Testis (tissue), 5 donors: ENCODE measurements at places on chromosomes 7 and 10. TPM values are rescaled to one million over a fixed set of nuclear protein-coding genes. Genes with fewer than 3 reads are reported as not detected.
A peak's percentile ranks its signal among the peaks of the same experiment; 100 is the strongest.

- no peak overlapping the region for H3K27ac ChIP-seq
- no peaks in the 10 kb centered on the region for H3K36me3 ChIP-seq
- H3K27me3 ChIP-seq, result no peaks in the 10 kb centered on the region
- no peak for DNase-seq
Observed at GRCh38 chr10:132841615-132841975, 55.6 kb upstream of the NKX6-2 start.

- H3K4me3 ChIP-seq, result no peak overlapping the region
- no peak for DNase-seq
- no peaks in the 10 kb centered on the region for H3K4me1 ChIP-seq
- H3K27ac ChIP-seq, result no peak overlapping the region
- H3K27me3 ChIP-seq, result no peaks in the 10 kb centered on the region
- no peaks in the 10 kb centered on the region for H3K36me3 ChIP-seq
Observed at GRCh38 chr10:1578392-1579140, 158.8 kb downstream of the ADARB2 start.

Gene OR2A5
- total RNA-seq, result 0.31 TPM

- no peaks in the 10 kb centered on the region for H3K36me3 ChIP-seq
- no peak overlapping the region for H3K4me3 ChIP-seq
- no peak for DNase-seq
- H3K27ac ChIP-seq, result no peak overlapping the region
- peaks cover 7% of the 10 kb centered on the region for H3K4me1 ChIP-seq
Observed at GRCh38 chr10:74071157-74071556, 73.2 kb downstream of the VCL start.

DNA sequence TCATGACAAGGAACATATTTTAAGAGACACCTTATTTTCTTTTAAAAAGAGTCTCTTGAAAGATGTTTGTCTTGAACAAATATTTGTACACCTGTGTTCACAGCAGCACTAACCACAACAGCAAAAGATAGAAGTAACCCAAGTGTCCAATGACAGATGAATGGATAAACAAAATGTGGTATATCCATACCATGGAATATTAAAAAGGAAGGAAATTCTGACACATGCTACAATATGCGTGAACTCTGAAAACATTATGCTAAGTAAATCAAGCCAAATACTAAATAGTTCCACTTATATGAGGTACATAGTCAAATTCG is 17.8 kb downstream of the SGMS1 start:
- H3K4me3 ChIP-seq, result no peak overlapping the region
- H3K27ac ChIP-seq, result no peak overlapping the region
- H3K4me1 ChIP-seq, result peaks cover 32% of the 10 kb centered on the region
- H3K36me3 ChIP-seq, result no peaks in the 10 kb centered on the region

DNA sequence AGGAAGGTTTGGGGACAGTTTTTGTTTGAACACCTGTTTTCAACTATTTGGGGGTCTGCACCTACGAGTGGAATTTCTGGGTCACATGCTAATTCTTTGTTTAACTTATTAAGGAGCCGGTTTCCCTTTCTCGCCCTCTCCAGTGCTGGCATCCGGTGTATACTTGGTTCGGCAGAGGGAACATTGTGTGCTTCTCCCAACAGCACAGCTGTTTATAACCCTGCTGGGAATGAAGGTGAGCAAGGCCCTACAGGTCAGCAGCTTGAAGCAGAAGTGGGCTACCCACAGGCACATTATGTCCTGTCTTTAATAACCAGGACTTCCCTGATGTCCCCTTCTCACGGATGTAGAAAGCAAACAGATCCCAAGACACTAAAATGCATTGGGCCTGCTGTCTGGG is 87.5 kb upstream of the PDCD4 start:
- H3K4me1 ChIP-seq, result peaks cover 26% of the 10 kb centered on the region
- no peaks in the 10 kb centered on the region for H3K27me3 ChIP-seq
- no peak overlapping the region for H3K4me3 ChIP-seq

Gene MKX
- total RNA-seq, result 1.7 TPM

Gene LRRN3
- 59.6 TPM for total RNA-seq

DNA sequence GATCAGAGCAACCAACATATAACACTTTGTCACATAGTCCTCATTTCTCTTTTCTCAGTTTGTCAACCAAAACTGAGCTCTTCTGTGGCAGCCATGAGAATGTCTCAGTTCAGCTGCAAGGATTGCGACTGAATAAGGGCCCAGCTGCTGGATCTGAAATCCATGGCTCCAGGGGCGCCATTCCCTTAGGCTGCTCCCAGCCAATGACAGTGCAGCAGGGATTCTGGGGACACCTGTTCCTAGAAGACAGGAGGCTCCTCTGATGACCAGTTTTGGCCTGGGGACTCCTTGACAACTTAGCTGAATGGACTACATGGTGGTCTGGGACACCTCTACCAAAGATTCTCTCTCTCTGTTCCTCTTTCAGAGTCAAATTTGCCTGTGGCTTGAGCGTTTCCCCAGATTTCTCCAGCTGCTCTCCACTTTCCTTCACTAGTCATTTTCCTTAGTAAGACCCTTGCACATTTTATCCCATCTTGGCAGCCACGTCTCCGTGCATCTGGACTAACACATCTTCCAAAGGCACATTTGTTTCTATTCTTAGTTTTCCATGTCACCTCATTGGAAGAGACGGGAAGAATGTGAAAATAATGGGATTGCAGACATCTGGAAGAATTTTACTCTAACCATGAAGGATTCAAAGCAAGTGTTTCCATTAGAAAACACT is 28.1 kb upstream of the KIF5B start:
- H3K36me3 ChIP-seq, result no peaks in the 10 kb centered on the region
- H3K27ac ChIP-seq, result no peak overlapping the region
- no peak overlapping the region for H3K4me3 ChIP-seq
- H3K27me3 ChIP-seq, result no peaks in the 10 kb centered on the region
- DNase-seq, result no peak

Gene COL13A1
- 0.94 TPM for total RNA-seq

GRCh38 chr7:151744656-151745638 is 132.0 kb downstream of the PRKAG2 start:
- H3K27ac ChIP-seq, result no peak overlapping the region
- H3K4me1 ChIP-seq, result peaks cover 7% of the 10 kb centered on the region
- no peak for DNase-seq
- no peaks in the 10 kb centered on the region for H3K36me3 ChIP-seq
- no peak overlapping the region for H3K4me3 ChIP-seq

DNA sequence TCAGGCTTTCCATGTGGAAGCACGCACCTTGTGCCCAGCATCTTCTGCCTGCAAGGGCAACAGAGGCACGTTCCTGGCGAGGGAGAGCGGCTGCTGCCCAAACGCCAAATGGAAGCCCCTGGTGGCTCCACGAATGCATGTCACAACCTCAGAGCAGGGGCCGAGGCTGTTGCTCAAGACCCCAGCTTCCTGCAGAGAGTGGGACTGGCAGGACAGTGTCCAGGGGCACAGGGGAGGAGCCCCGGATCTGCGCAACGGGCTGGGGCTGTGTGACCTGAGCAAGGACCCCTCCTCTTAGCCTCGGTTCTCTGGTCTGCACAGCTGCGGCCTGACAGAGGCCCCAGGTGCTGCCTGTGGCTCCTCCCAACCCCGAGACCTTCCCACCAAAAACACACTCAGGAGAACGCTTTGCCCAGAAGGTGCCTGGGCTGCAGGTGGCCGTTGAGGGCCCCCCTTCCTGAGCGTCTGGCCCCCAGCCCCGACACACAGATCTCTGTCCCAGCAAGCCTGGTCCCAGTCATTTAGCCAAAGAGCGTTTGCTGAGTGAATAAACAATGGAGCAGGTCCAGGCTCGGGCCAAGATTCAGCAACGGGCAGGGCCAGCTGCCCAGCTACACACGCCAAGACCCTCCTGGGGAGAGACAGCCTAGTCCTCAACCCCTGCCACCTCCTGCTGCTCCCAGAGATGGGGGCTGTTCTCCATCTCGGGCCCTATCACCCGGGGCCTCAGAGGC is 1.2 kb downstream of the MICALL2 start:
- no peak overlapping the region for H3K4me3 ChIP-seq
- no peaks in the 10 kb centered on the region for H3K36me3 ChIP-seq
- H3K27ac ChIP-seq, result no peak overlapping the region
- no peak for DNase-seq

Gene C10orf67
- 3.0 TPM for total RNA-seq

DNA sequence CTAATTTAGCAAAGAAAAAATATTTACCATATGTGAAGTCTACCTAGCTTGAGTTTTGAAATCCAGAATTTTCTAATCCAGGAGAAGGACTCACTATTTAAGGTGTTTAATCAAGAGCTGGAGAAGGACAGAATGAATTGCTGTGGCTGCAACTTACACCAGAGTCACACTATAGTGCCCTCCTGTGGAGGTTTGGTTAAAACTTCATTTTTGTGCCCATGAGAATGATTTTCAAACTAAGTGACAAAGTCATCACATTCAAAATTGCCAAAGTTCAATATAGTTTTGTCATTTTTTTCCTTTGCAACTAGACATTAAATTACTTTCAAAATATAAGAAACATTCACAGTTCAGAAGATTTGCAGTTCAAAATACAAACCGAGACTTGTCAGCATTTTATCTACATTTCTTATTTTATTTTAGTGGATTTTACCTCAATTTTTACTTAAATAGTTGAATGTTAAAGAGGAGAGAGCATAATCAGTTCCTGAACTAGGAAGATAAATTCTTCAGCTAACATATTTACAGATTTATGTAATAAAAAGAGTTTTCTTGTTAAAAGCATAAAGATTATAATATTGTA is 70.7 kb downstream of the CABCOCO1 start:
- DNase-seq, result peak; percentile 49
- no peaks in the 10 kb centered on the region for H3K27me3 ChIP-seq
- no peak overlapping the region for H3K27ac ChIP-seq
- H3K36me3 ChIP-seq, result no peaks in the 10 kb centered on the region
